Glomerular endothelial cell (primary cell): ENCODE measurements at places on chromosomes 7 and 10. TPM values are rescaled to one million over a fixed set of nuclear protein-coding genes. Genes with fewer than 3 reads are reported as not detected.

The TYW1B gene
- 0.19 and 1.3 TPM in 2 replicates for total RNA-seq

The NAMPT gene
- 214 and 241 TPM in 2 replicates for total RNA-seq

The EBLN1 gene
- not detected in 2 replicates for total RNA-seq

The FAM25C gene
- total RNA-seq = not detected in 2 replicates

The VPS26A gene
- total RNA-seq = 43.9 and 55.7 TPM in 2 replicates

The ABCB4 gene
- total RNA-seq = 0.29 and 0.78 TPM in 2 replicates

The WAPL gene
- 22.2 and 29.1 TPM in 2 replicates for total RNA-seq

The C10orf71 gene
- not detected in 2 replicates for total RNA-seq

The PDZD7 gene
- 0.82 and 1.2 TPM in 2 replicates for total RNA-seq

The CARD11 gene
- total RNA-seq = 3.5 and 4.6 TPM in 2 replicates

The CUBN gene
- total RNA-seq = 1.9 and 2.1 TPM in 2 replicates

The A1CF gene
- total RNA-seq = not detected in 2 replicates

The POP7 gene
- total RNA-seq = 27.8 and 37.2 TPM in 2 replicates

The BHLHA15 gene
- 0.53 and 0.68 TPM in 2 replicates for total RNA-seq

The SFXN2 gene
- total RNA-seq = 2.7 and 6.0 TPM in 2 replicates

The ZNF853 gene
- 1.7 and 1.9 TPM in 2 replicates for total RNA-seq
